ENCODE measurements at places on chromosomes 2 and 18.

DNA sequence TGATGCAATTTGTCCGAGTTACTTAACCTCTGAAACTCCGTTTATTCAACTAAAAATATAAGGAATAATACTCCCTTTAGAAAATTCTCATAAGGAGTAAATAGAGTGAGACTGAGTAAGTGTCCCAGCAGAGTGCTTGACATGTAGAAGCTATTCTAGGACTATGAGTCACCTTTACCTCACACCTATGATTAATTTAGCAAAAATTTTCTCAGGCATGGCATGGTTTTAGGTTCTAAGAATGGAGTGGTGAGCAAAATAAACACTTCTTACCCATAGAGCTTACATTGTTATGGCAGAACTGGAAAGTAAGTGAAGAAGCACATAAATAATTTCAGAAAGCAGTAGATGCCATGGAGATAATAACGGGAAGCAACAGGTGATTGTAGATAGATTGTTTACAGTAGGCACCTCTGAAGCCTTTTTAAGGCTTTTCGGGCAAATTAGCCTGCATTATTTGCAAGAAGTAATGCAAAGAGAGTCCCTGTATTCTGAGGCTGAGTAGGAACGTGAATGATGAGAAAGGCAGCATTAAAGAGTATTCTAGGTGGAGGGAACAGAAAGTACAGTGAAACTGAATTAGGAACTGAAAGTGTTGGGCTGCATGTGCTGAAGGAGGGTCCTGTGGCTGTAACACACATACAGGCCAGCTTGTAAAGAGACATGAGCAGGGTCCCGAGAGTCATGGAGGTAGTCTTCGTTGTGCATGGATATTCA, 209.2 kb downstream of the ZNF407 start:
- peak; percentile 63 for DNase-seq

DNA sequence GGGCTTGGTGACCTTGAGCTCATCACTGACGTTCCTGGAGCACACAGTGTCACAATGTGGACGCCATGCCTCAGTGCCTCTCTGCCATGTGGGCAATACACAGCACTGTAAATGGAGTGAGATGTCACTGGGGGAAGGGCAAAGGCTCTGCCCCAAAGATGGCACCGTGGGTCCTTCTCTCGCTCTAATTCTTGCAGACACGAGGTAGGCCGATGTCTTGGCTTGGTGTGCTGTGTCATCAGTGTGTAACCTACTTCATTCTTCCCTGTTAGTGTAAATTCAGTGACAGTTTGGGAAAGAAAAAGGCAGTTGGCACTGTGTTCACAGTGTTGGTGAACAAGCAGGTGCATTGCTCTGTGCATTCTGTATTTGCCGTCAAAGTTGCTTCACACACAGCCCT, 309.3 kb upstream of the MYT1L start:
- no peak for DNase-seq

DNA sequence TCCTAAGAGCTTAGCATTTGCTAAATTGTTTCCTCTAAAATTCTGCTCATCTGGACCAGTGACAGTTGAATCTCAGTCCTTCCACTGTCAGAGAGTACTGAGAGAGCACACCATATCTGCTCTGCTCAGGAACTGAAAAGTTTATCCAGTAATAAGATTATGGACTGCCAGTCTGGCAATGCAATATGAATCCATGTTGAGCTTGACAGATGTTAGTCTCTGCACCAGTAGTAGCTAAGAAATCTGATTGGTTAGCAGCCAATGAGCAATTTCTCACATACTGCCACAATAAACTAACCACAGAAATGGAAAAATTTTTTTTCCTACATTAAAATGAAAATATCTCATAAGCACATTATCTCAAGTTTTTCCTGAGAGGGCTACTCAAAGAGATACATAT, 2.3 kb downstream of the PRKD3 start:
- DNase-seq: peak; percentile 30

- no peak for DNase-seq
Measured at GRCh38 chr2:144324446-144325045, 195.4 kb downstream of the ZEB2 start.

GRCh38 chr18:74496508-74497323, 553 bp downstream of the CNDP2 start:
- peak; percentile 75 for DNase-seq

- DNase-seq: peak; percentile 70
Measured at GRCh38 chr2:66433945-66434678, 813 bp upstream of the MEIS1 start.

- no peak for DNase-seq
Measured at GRCh38 chr18:59700535-59700967, 3.3 kb upstream of the CCBE1 start.

DNA sequence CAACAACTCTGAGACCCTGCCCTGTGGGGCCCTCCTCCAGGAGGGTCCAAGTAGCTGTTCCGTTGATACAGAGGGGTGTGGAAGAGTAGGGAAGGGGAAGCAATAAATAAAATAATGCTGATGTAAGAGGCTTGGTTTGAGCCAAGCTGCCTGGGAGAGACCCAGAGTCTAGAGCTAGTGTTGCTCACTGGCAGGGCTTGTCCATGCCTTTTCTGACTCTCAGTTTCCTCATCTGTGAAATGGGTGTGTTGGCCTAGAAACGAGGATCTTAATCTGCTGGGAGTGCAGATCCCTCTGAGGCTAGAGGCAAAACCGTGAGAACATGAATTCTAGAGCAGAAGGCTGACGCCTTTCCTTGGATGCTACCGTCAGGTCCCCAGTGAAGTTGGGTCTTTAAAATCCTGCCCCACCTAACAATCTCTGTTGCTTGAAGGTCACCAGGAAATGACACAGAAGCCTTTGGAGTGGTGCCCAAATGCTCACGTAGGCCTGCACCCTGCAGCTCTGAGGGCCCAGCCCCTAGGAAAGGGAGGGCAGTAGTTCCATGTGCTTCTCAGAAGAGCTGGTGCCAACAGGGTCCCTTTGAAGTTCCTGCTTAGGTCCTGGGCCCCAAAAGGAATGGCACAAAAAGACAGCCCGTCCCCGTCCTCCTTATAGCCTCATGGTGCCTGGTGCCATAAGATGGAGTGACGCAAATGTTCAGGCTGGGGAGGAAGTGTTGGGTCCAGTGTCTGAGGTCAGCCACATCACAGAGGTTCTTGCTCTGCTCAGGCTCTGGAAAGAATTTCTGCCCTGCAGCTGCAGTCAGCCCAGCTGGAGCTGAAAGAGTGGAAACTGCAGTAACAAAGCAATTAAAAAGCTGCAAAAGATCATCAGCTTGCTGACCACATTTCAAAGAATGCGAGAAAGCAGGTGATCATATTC, 73.2 kb upstream of the SMAD2 start:
- DNase-seq: no peak

DNA sequence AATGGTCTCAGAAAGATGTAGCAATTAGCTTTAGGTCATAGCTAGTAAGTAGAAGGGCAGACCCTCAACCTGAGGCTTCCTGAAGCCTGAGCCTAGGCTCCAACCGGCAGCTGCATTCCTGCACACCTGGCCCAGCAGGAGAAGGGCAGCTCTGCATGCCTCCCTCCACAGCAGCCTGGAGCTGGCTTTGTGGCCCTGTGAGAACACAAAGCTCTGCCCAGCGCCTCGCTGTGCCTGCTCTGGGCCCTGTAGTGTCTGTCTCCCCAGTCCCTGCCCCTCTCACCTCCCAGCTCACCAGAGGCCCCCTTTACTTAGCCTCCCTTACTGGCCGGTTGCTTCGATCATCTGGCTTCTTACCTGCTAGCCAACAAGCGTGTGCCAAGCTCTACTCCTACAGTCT, 6.7 kb downstream of the TMEM214 start:
- no peak for DNase-seq

DNA sequence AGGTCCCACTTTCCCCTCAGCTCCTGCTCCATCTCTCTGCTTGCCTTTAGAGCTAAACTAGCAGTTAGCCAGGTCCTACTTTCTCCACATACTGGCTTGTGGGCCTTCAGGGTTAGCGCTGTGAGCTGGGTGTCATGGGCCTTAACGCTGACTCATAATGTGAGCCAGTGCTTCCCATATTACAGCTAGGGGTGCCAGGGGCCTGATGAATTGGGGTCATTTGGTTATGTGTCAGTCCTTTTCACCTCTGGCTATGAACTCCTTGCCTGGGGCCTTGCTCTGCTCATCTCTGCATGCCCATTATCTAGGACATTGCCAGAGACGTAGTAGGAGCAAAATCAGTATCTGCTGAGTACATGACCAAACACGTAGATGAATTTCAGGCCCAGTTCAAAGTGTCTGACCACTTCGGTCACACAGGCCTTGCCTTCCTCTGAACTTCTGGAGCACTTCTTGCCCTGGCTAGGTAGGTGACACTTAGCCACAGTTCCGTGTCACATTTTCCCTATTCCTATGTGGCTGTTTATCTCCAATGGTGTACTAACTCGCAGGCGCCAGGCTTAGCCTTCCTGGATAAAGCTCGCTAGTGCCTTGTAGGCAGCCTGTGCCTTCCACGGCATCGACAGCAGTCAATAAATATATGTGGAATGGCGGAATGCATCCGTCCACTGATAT, 103.2 kb upstream of the SIX3 start:
- DNase-seq: peak; percentile 2

DNA sequence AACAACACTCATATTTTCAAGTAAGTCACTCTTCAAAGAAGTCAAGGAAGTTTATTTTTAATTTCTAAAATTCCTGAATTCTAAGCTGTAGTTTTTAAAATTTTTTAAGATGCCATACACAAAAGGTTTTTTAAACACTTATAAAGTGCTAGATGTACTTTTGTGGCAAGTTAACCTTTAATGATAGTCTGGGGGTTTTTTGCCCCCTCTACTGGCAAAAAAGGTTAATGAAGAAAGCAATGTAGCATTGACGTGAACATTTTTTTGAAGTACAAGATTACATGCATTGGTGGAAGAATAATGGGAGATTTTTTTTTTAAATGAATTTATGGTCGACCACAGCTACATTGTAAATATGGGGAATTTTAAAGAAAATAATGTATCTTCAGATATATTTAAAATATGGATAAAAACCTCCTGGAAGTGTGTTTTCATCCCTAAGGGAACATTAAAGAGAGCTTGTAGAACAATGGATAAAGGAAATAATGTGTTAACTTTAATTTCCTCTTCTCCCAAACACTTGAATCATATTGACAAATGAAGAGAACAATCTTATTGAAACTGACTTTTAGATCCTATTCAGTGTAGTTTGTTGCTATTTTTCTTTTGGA, 12.6 kb downstream of the ITPRID2 start:
- DNase-seq: peak; percentile 19

DNA sequence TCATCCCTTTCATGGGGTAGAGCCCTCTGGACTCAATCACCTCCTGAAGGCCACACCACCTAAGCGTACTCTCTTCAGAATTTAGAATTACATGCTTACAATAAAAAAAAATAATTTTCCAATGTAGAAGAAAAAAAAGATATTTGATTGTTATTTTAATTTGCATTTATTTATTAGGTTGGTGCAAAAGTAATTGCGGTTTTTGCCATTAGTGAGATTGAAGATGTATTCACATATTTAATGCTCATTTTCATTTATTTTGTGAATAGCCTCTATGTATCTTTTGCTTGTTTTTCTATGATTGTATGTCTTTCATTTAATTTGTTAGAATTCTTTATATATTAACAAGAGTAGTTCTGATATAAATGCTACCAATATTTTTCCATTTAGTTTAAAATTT, 220.5 kb downstream of the RND3 start:
- DNase-seq: no peak

DNA sequence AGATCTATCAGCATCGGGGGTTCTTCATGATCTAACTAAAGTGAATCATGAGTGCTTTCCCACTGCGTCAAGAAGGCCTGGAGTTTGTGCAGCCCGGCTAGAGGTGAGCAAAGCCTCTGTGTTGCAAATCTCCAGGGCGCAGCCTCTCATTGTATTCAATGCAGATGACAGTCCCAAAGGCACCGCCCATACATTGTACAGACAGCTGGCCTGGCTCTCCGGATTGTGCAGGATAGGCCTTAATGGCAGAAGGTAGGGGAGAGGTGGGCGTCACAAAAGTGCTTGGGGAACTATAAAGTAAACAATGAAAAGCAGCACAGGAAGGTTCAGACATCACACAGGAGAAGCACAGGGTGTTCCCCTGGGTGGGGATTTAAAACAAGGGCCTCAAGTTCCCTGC, 907 bp upstream of the GYPC start:
- no peak for DNase-seq

- DNase-seq: peak; percentile 25
Measured at GRCh38 chr18:21242780-21243401, 859 bp downstream of the GREB1L start.

- DNase-seq: no peak
Measured at GRCh38 chr2:239634769-239635168, 233.9 kb upstream of the HDAC4 start.

- no peak for DNase-seq
Measured at GRCh38 chr2:73020306-73020656, 51.2 kb downstream of the SFXN5 start.

- DNase-seq: peak; percentile 71
Measured at GRCh38 chr2:85935746-85936208, 47.0 kb upstream of the ST3GAL5 start.

DNA sequence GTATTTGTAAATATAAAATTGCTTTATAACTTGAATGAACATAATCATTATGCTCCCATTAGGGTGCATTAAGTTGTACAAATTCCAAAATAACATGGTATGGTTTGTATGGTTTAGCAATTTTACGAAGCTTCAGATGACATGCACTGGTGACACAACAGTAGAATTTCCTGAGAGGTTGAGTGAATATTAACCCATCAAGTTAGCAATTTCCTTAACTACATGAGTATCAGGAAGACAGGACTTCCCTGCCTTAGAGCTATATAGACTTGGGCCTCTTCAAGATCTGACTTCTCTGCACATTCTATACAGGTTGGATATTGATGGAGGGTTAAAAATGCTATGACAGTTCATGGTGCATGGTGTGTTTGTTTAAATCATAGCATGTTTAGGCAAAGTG, 60.2 kb downstream of the ZC3H6 start:
- DNase-seq: no peak

DNA sequence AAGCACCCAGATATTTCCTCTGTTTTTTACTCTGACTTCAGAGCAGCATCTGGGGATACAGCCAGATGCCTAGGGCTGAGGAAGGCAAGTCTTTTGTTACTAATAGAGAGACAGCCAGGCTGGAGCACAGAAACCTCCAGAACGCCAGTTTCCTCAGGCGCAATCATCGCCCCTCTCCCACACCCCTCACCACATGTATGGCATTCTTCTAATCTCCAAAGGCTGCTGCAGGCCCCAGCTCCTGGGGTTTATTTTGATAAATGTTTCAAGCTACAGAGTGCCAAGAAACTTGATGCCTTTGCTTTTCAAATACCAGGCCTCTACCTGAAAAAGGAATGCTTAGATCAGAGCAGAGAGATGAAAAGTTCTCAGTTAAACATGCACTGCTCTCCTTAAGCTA, 283.6 kb downstream of the RBM43 start:
- DNase-seq: no peak

- peak; percentile 31 for DNase-seq
Measured at GRCh38 chr2:144834998-144835633, 315.2 kb upstream of the ZEB2 start.

DNA sequence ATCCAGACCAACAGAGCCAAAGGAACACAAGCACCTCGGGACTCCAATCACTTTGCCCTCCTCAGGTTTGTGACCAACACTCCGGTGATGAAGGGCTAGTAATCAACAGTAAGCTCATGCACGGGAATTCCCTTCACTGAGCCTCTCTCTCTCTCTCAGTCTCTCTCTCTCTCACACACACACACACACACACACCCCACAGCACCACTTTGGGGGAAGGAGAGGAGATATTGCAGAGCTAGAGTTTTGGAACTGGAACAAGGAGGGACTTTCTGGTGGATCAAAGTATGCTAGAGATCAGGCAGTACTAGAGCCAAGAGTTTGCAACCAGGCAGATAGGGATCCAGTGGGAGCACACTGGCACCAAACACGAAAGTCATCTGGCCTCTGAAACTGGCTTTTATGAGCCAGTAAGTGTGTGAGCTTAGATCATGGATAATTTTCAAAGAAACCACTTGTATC, 98.7 kb downstream of the ANKRD44 start:
- DNase-seq: no peak

- DNase-seq: no peak
Measured at GRCh38 chr18:78789850-78790249, 189.8 kb upstream of the SALL3 start.

Data from AG20443 (cell line).